Activated T-helper 1 cell treated with anti-CD3 and anti-CD28 coated beads, Interleukin-12 subunit alpha, Interleukin-12 subunit beta, Interleukin-2, Interleukin-4 antibody, amounts not matched to agents 30 ng/mL and 10 ng/mL and 1 ng/mL, durations not matched to agents 14 hours and 24 hours and 36 hours (primary cell): ENCODE measurements at places on chromosomes 2 and 18. TPM values are rescaled to one million over a fixed set of nuclear protein-coding genes. Genes with fewer than 3 reads are reported as not detected.

DNA sequence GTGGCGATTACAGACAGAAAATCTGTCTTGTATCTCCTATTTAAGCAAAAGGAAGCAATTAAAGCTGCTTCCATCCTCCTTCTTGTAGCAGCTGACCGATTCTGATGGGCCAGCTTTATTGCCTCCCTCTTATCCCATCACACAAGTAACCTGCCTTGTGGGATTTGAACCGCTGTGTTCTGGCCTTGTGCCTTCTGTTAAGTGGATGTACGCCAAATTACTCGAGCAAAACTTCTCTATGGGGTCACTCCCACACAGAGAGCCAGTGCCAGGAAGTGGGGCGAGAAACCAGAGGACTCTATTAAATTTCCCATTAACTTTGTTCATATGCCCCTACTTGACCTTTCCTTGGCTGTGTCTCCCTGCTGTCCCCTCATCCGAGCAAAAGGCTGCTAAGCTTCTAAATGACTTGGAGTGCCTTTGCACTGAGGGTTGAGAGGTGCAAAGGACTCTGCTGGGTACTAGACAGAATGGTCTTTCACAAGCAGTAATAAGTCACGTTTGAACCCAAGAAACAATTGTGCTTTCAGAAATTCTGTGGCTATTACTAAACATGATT lies 672.5 kb downstream of the MBD2 start:
- H3K27ac ChIP-seq = no peak overlapping the region
- H3K36me3 ChIP-seq = no peaks in the 10 kb centered on the region
- no peaks in the 10 kb centered on the region for H3K4me1 ChIP-seq
- DNase-seq = no peak
- H3K4me3 ChIP-seq = no peak overlapping the region

ZSWIM2 gene
- total RNA-seq = not detected in 2 replicates

IL18R1 gene
- 57.8 and 61.3 TPM in 2 replicates for total RNA-seq

GRCh38 chr18:21117409-21118131 lies 6.0 kb upstream of the ROCK1 start:
- no peak for DNase-seq
- H3K4me1 ChIP-seq = peaks cover 8% of the 10 kb centered on the region
- no peak overlapping the region for H3K27ac ChIP-seq
- H3K27me3 ChIP-seq = peaks cover 24% of the 10 kb centered on the region
- no peak overlapping the region for H3K4me3 ChIP-seq
- no peaks in the 10 kb centered on the region for H3K36me3 ChIP-seq

DNA sequence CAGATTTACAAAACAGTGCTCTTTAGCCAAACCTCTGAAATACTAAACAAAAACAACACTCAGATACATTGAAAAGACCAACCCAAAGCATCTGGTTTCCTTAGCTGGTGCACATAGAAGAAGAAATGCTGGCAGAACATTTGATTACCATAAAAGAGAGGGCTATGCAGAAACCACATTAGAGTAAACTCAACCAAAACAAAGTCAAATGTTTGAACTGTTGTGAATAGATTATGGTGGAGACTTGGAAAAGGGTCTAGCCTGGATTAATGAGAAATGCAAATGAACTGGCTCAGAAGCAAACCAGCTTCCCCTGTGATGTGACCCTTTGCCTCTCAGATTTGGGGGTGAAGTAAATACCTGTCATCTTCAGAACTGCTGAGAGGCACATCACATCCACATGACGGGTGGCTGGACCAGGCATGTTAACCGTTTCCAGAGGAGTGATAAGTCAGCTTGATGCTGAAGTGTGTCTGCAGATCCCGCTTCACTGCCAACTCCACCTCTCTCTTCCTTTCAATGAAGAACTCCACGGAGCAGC lies 153.0 kb downstream of the NRP2 start:
- no peaks in the 10 kb centered on the region for H3K4me1 ChIP-seq
- peaks cover 9% of the 10 kb centered on the region for H3K27me3 ChIP-seq
- no peak overlapping the region for H3K27ac ChIP-seq
- no peak for DNase-seq
- H3K36me3 ChIP-seq = no peaks in the 10 kb centered on the region

GRCh38 chr2:88613921-88614320 lies 13.3 kb downstream of the EIF2AK3 start:
- H3K36me3 ChIP-seq = peaks cover 3% of the 10 kb centered on the region
- H3K27me3 ChIP-seq = no peaks in the 10 kb centered on the region
- H3K27ac ChIP-seq = no peak overlapping the region
- no peak overlapping the region for H3K4me3 ChIP-seq

MBP gene
- 57.3 and 63.6 TPM in 2 replicates for total RNA-seq

LONRF2 gene
- 0.23 and 0.32 TPM in 2 replicates for total RNA-seq

- H3K36me3 ChIP-seq = no peaks in the 10 kb centered on the region
- DNase-seq = no peak
- no peaks in the 10 kb centered on the region for H3K4me1 ChIP-seq
- H3K4me3 ChIP-seq = no peak overlapping the region
- no peaks in the 10 kb centered on the region for H3K27me3 ChIP-seq
- no peak overlapping the region for H3K27ac ChIP-seq
Observed at GRCh38 chr2:225494100-225494459, 94.6 kb downstream of the NYAP2 start.

GRCh38 chr2:168730344-168730743 lies 72.1 kb upstream of the NOSTRIN start:
- no peak overlapping the region for H3K27ac ChIP-seq
- peaks cover 3% of the 10 kb centered on the region for H3K36me3 ChIP-seq
- no peaks in the 10 kb centered on the region for H3K27me3 ChIP-seq
- DNase-seq = no peak
- H3K4me1 ChIP-seq = no peaks in the 10 kb centered on the region
- H3K4me3 ChIP-seq = no peak overlapping the region

DNA sequence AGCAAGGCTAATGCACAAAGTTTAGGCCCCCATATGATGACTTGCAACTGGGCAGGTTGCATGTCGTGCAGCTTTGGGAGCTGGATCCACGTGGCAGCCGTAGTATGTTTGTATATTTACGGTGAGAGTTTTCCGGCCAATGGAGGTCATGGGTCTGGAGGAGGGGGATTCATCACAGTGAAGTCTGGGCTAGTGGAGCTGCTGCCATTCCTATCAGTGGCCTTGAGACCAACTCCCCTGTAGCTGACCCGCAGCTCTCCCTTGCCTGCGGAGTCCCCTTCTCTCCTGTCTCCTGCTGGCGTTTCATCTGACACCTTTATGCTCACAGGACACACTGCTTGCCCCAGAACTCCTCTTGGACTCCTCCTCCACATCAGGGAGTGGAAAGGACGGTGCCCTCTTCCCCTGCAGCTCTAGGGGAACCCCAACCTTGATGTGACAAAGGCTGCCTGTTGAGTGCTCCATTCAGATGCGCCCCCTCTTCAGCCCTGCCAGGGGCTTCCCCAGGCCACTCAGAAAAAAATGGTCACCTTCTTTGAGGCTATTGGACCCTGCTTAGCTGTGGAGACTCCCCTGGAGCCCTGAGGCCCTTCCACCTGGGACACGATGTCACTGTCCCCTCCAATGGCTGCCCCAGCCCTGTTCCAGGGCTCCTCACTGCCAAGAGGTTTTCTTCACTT lies 121.7 kb downstream of the PXDN start:
- H3K36me3 ChIP-seq = no peaks in the 10 kb centered on the region
- H3K4me1 ChIP-seq = no peaks in the 10 kb centered on the region
- no peak for DNase-seq
- H3K27me3 ChIP-seq = no peaks in the 10 kb centered on the region

GRCh38 chr18:8820396-8821082 lies 115.2 kb downstream of the MTCL1 start:
- no peak for DNase-seq
- no peak overlapping the region for H3K27ac ChIP-seq
- H3K4me3 ChIP-seq = no peak overlapping the region
- H3K27me3 ChIP-seq = peaks cover 5% of the 10 kb centered on the region

DNA sequence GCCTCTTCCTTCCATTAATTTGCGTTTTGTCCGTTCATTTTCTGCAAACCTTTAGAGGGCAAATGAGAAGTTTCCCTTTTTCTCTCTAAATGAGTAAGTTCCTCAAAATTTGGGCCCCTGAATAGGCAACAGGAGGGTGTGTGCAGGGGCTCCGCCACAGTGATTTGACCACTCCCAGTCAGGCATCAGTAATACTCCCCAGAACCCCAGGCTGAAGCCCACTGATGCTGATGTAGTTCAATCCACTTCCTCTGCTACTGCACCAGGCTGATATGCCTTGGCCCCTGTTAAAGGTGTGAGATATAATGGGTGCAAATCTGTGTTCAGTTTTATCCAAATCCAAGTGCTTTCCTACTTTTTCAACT lies 1150.0 kb downstream of the RPIA start:
- H3K4me1 ChIP-seq = no peaks in the 10 kb centered on the region
- no peaks in the 10 kb centered on the region for H3K27me3 ChIP-seq

DNA sequence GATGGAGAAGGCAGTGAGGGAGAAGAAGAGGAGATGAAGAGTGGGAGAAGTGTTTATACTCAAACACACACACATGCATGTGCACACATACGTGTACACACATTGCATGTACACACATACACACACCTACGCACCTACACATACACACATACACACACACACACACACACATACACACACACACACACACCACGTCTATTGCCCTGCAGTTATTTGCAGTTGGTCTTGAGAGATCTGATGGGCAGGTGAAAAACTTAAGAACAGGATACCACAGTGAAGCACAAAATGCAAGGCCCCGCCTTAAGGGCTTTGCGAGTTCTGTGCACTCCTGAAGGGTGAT lies 190.2 kb downstream of the MYCN start:
- no peak for DNase-seq
- H3K27me3 ChIP-seq = no peaks in the 10 kb centered on the region
- H3K27ac ChIP-seq = no peak overlapping the region
- H3K4me3 ChIP-seq = no peak overlapping the region
- H3K36me3 ChIP-seq = no peaks in the 10 kb centered on the region
- no peaks in the 10 kb centered on the region for H3K4me1 ChIP-seq

DNA sequence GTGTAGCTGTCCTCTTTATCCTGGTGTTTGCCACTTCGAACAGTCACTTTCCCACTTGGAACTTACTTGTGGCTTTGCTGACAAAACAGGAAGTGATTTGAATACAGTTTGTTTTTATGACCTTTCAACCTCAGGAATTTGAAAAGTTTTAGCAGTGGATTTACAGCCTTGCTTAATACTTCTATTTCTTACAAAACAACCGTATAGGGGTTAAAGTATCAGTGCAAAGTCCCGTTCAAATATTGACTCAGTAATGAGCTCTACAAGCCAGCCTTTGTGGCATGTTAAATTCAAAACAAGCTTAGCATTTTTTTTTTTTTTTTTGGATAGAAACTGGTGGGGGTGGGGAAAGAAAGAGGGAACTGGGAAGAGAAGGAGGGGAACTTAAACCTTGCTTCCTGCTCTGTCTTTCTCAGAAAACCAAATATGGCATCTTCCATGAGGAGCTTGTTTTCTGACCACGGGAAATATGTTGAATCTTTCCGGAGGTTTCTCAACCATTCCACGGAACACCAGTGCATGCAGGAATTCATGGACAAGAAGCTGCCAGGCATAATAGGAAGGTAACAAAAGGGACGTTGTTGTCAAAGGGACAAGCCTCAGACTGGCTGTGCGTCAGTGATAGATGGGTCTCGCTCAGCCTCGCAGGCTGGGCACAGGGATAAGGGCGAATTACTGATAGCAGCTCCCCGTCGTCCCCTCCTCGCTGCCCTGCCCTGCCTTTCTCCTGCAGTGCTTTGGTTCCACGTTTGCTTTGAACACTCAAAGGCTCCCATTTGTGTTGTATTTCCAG lies at the start of gene HNMT:
Gene HNMT (plus strand): TSS at position 408 of the 793 bp plus-strand sequence. CDS start 19 bp downstream, at position 427.
- H3K27ac ChIP-seq = no peak within 1 kb of the TSS
- H3K4me3 ChIP-seq = no peak within 1 kb of the TSS
- H3K27me3 ChIP-seq = peaks cover 7% of the 10 kb centered on the region
- no peaks in the 10 kb centered on the region for H3K36me3 ChIP-seq
- H3K4me1 ChIP-seq = no peaks in the 10 kb centered on the region
- DNase-seq = no peak

TDRD15 gene
- total RNA-seq = not detected in 2 replicates

GRCh38 chr2:66000901-66001300 lies 434.0 kb upstream of the MEIS1 start:
- H3K27me3 ChIP-seq = no peaks in the 10 kb centered on the region
- H3K4me1 ChIP-seq = no peaks in the 10 kb centered on the region
- H3K36me3 ChIP-seq = no peaks in the 10 kb centered on the region
- no peak for DNase-seq
- no peak overlapping the region for H3K4me3 ChIP-seq
- H3K27ac ChIP-seq = no peak overlapping the region

DNA sequence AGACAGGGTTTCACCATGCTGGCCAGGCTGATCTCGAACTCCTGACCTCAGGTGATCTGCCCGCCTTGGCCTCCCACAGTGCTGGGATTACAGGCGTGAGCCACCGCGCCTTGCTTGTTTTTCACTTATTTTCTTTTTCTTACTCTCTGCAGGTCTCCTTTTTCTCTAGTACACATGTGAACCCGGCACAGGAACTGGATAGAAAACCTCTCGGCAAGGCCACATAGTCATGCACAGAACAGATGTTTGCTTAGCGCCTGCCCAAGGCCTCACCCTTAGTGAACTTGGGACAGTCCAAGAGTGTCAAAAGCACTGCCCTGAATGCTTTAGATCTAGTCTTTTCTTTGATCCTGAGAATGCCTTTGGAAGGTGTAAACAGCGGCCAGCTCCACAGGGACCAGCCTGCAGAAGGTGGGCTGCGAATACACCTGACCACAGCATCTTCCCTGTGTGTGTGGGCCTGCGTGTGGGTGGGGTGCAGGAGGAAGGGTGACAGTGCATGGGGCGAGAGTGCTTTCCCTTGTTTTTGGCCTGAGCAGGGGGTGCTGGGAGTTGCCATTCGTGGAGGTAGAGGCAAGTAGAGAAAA lies 27.0 kb downstream of the IMPA2 start:
- no peak overlapping the region for H3K4me3 ChIP-seq
- H3K27me3 ChIP-seq = no peaks in the 10 kb centered on the region
- no peak for DNase-seq
- no peaks in the 10 kb centered on the region for H3K36me3 ChIP-seq

ANKRD53 gene
- total RNA-seq = not detected in 2 replicates

ATOH8 gene
- 0.29 and 0.47 TPM in 2 replicates for total RNA-seq

GRHL1 gene
- total RNA-seq = 1.4 and 1.5 TPM in 2 replicates

GRCh38 chr2:118634876-118635275 lies 212.6 kb downstream of the EN1 start:
- no peak for DNase-seq
- no peaks in the 10 kb centered on the region for H3K36me3 ChIP-seq
- H3K4me1 ChIP-seq = no peaks in the 10 kb centered on the region
- H3K27ac ChIP-seq = no peak overlapping the region
- peaks cover 2% of the 10 kb centered on the region for H3K27me3 ChIP-seq

CFC1 gene
- total RNA-seq = not detected in 2 replicates
